Putamen (tissue), 1 donor: ENCODE measurements at places on chromosomes 3 and 15.

GRCh38 chr3:59866076-59866475 is 816.3 kb upstream of the CFAP20DC start:
- DNase-seq: peak; percentile 26

DNA sequence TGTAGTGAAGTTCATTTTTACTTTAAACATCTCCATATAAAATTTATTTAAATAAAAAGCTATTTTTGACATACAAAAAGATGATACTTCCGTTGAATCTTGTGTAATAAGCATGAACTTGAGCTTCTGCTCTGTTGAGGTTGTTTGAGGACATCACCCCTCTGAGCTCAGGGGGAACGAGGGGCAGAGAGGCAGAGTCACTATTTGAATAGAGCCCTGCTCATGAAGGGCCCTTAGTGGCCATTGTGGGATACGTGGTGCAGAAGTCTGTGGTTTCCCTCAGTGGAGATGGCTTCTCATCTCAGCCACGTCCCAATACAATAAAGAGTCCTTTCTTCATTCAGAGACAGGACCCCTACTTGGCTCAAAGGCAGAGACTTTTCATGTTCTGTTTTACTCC is 10.6 kb downstream of the CEMIP start:
- DNase-seq: no peak

DNA sequence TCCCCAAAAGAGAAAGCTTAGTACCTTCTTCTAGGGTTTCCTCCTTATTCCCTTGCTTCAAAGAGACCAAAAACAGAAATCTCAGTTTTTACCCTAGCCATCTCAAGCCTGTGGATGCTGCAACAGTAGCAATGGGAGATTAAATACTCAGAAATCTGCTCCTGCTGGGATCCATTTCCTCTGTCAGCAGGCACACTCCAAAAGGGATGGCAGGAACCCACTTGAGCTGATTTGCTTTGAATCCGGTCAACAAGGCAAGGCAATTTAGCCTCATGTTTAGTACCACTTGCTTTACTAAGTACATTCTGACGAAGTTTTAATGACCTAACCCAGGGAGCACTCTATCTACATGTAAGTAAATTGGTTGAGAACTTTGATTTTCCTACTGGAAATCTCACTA is 590.0 kb upstream of the ADAMTS9 start:
- no peak for DNase-seq

GRCh38 chr3:96331341-96331740 is 483.1 kb upstream of the EPHA6 start:
- peak; percentile 2 for DNase-seq
